IMR-90 (cell line): ENCODE measurements at places on chromosomes 5 and 9. TPM values are rescaled to one million over a fixed set of nuclear protein-coding genes. Genes with fewer than 3 reads are reported as not detected.
A peak's percentile ranks its signal among the peaks of the same experiment; 100 is the strongest.

DNA sequence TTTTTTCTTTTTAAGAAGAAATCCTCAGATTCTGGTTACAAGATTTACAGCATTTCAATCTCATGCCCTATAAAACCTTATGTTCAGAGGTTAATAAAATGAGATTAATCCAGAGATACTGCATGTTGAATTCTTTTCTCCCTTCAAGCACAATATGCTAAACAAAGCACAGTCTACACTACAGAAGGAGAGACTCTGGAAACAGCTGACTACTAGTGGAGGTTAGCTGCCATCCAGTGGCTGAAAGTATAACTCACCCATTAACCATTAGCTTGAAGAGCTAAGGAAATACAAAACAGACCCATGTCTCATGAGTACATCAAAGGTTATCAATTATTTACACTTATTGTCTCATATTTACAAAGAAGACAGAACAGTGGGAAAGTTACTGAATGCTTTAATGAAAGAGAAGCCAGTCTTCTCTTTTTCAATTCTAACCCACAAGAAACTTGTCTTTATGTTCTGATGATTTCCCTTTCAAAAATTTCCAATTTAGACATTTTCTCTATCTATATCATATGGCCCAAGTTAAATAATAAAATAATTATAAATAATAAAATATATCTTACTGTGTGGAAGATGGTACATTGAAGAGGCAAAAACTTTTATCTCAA is 12.7 kb upstream of the DNAH5 start:
- H3K27me3 ChIP-seq = no peaks in the 10 kb centered on the region
- peaks cover 4% of the 10 kb centered on the region for H3K4me1 ChIP-seq
- H3K36me3 ChIP-seq = peaks cover 4% of the 10 kb centered on the region
- no peak overlapping the region for H3K27ac ChIP-seq

DNA sequence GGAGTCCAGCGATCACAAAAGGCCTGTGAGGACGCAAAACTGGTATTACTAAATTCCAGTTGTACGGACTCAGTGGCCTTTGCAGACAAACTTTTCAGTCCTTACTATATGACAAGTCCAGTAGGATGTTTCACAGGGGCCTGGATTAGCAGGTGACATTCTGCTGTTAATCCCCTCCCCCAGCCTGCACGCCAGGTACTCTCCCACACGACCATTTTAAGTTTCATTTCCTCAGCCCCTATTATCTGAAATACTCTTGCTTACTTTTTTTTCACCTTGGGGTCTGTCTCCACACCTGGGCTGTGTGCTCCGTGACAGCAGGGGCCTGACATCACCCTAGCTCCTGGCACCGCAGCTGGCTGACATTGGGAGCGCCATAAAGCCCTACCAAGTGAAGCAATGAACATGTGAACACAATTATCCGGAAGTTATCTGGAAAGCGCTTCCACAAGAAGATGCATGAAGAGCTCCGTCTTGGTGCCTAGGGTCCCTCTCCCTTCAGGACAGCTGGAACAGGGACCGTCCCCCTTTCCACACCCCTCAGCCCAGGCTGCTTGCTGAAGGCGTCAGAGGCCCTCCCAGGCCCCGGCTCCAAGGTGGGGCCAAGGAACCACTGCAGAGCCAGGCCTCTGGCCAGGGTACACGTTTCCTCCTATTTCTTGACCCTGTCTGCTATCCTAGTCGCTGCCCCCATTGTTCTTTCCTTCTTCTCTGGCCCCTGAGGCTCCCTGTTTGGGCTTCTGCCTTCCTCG is 39.7 kb upstream of the ZNF622 start:
- no peaks in the 10 kb centered on the region for H3K36me3 ChIP-seq
- peaks cover 2% of the 10 kb centered on the region; the same call in 1 of the 2 replicates for H3K4me1 ChIP-seq
- no peak overlapping the region for H3K4me3 ChIP-seq
- H3K27ac ChIP-seq = no peak overlapping the region

DNA sequence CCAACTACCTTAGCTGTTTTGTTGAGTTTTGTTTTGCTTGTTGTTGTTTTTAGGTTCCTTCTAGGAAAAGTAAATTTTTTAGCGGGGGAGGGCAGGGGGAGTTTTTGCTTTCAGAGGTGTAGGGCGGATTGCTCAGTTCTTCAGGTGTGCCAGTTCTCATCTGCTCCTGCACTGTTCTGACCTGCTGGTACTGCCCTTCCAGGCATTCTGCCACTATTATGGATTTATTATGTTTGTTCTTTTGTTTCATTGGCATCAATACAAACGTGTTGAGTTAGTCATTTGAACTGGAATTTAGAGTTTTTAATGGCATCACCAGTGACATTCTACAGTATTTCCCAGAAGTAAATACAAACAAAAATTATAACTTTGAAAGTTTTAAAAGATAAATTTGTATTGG is 26.0 kb downstream of the ERCC6L2 start:
- H3K27ac ChIP-seq = no peak overlapping the region
- no peak overlapping the region for H3K4me3 ChIP-seq
- DNase-seq = no peak
- H3K27me3 ChIP-seq = no peaks in the 10 kb centered on the region
- H3K4me1 ChIP-seq = no peaks in the 10 kb centered on the region

DNA sequence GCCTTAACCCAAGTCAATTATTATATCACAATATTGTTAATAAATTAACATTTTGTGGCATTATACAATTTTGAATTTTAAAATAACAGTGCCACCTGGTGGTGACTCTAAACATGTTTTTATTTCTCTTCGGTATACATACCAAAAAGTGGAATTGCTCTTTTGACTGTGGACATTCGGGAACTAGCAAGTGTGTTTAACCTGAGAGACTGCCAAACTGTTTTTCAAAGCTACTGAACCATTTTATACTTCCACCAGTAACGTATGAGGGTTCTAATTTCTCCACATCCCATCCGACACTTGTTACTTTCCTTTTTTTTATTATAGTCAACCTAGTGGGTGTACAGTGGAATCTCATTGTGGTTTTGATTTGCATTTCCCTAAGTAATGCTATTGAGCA is 18.3 kb upstream of the HSDL2 start:
- no peaks in the 10 kb centered on the region; the same call in 1 of the 2 replicates for H3K4me1 ChIP-seq
- H3K27ac ChIP-seq = no peak overlapping the region
- peak; percentile 59 for DNase-seq
- H3K27me3 ChIP-seq = no peaks in the 10 kb centered on the region
- no peak overlapping the region for H3K4me3 ChIP-seq

- H3K27me3 ChIP-seq = no peaks in the 10 kb centered on the region
- no peaks in the 10 kb centered on the region for H3K4me1 ChIP-seq
- DNase-seq = peak; percentile 29
- no peaks in the 10 kb centered on the region for H3K36me3 ChIP-seq
- H3K4me3 ChIP-seq = no peak overlapping the region
- no peak overlapping the region for H3K27ac ChIP-seq
Measured at GRCh38 chr5:111792471-111793058, 35.6 kb upstream of the NREP start.

DNA sequence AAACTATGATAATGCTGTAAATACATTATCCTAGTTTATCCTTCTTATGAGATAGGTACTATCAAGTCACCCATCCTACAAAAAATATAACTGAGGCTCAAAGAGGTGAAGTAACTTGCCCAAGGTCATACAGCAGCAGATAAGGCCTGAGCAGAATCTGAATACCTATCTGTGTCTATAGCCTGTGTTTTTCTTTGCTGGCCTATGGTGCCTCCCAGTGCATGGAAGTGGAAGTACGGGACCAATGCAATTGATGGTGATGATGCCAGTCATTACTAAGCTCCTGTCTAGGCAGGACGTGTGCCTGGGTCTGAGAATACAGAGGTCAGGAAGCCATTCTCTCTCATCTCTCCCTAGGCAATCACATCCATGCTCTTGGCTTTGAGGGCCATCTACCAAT is 67.8 kb downstream of the FAT2 start:
- H3K36me3 ChIP-seq = no peaks in the 10 kb centered on the region
- H3K27ac ChIP-seq = no peak overlapping the region
- peak; percentile 55 for DNase-seq
- no peaks in the 10 kb centered on the region for H3K4me1 ChIP-seq
- peaks cover 4% of the 10 kb centered on the region; the same call in 1 of the 2 replicates for H3K27me3 ChIP-seq

DNA sequence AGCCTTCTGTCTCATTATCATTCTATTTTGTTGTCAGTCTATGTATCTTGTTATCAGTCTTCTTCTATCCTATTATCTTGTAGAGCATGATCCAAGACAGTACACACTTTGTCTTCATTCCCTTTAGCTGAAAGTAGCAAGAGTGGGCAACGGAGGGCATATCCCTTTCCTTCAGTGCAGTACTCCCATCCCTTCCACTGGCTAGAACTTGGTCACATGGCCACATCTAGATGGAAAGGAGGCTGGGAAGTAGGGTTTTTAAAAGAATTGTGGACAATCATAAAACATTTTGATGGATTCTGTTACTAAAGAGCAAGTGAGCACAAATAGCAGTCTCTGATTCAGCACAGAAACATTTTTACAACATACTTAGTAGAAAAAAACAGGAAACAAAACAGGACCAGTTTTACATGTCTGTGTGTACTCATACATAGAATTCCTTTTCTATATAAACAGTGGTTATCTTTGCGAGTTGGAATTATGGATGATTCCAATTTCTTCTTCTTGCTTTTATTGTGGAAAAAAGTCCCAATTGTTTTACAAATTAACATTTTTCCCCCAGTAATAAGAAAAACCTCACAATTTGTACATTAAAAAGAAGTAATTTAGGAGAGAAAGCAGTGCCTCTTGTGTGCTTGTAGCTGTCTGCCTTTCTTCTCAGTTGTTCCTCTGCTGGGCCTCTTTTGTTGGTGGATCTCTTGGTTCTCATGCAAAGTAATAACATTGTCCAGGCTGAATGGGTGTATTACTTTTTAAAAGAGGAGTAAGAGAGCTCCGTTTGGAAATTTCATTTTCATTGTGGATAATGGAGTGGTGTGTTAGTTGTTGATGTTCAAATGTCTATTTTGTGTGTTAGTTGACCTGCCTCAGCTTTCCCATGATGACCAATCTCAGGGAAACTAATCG is 410.9 kb upstream of the TRPC7 start:
- no peaks in the 10 kb centered on the region for H3K36me3 ChIP-seq
- no peak overlapping the region for H3K4me3 ChIP-seq
- peak; percentile 44 for DNase-seq

DNA sequence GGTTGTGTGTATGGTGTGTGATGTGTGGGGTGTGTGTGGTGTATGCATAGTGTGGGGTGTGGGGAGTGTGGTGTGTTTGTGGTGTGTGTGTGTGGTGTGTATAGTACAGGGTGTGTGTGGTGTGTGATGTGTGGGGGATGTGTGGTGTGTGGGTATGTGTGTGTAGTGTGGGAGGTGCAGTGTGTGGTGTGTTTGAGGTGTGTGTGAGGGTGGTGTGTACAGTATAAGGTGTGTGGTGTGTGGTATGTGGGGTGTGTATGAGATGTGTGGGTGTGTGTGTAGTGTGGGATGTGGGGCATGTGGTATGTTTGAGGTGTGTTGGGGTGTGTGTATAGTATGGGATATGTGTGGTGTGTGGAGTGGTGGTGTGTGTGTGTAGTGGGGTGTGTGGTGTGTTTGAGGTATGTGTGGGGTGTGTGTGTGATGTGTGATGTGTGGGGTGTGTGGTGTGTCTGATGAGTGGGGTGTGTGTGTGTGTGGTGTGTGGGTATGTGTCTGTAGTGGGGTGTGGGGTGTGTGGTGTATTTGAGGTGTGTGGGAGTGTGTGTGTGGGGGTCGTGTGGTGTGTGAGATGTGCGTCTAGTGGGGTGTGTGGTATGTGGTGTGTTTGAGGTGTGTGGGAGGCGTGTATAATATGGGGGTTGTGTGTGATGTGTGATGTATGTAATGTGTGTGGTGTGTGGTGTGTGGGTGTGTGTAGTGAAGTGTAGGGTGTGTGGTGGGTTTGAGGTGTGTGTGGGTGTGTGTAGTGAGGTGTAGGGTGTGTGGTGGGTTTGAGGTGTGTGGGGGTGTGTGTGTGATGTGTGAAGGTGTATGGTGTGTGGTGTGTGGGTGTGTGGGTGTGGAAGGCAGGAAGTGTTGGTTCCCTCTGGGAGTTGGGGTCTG is 8.6 kb downstream of the ECSCR start:
- no peak overlapping the region for H3K4me3 ChIP-seq
- no peak for DNase-seq
- peaks cover under 1% of the 10 kb centered on the region for H3K4me1 ChIP-seq
- H3K27ac ChIP-seq = no peak overlapping the region

SLC44A1 gene
- 19.4 and 21.7 TPM in 2 replicates for total RNA-seq

DNA sequence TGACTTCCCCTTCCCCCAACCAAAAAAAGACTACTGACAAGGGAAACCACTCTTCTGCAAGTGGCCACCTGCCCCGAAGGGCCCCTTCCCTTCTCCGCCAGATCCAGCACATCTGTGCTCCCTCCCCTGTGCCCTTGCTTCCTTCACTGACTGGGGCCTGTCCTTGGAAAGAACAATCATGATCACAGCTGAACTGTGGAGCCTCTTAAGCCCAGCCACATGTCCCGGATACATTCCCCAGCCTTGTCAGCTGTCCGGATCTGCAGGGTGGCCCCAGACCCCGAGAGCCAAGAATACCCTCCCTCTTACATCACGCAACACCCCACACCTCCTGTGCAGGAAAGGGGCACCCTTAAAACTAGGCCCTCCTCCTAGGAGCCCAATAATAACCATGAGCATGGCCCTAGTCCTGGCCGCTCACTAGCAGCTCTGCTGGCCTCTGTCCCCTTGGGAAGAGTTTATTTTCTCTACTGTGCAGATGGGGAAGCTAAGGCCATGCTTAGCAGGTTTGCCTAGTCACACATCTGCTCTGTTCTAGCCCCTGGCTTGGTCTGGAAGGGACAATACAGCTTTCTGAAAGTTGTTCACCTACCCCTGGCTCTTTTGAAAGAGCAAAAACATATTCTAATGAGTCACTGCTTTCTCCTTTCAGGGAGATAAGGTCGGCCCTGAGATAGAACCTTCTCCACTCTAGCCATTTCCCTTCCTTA is 3.8 kb downstream of the SPRY4 start:
- DNase-seq = peak; percentile 47
- peak overlapping the region; percentile 4; the same call in 1 of the 2 replicates for H3K4me3 ChIP-seq
- H3K27ac ChIP-seq = peak overlapping the region; percentile 84
- H3K36me3 ChIP-seq = peaks cover 7% of the 10 kb centered on the region; the same call in 1 of the 2 replicates
- peaks cover 35% of the 10 kb centered on the region for H3K4me1 ChIP-seq

DNA sequence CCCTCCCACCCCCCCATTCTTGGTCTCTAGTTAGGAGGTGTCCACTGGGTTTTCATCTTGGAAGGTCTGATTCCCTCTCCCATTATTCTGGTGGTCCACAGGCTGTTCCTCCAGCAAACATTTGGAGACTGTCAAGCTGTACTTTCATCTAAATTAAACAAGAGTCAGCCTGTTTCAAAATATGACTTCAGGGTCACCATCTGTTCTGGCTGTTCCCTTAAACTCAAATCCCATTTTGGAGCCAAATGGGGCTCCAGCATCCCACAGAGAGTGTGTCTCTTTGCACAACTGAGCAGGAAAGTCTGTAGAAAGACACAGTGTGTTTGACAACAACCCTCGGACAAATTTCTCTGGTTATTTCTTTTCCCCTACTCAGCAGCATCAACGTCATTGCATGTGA is 20.5 kb downstream of the COL15A1 start:
- no peaks in the 10 kb centered on the region for H3K27me3 ChIP-seq
- no peak overlapping the region for H3K4me3 ChIP-seq
- peak overlapping the region; percentile 84 for H3K27ac ChIP-seq
- H3K36me3 ChIP-seq = peaks cover 9% of the 10 kb centered on the region; the same call in 1 of the 2 replicates
- peaks cover 48% of the 10 kb centered on the region for H3K4me1 ChIP-seq

KLHL3 gene
- total RNA-seq = 4.1 and 4.7 TPM in 2 replicates

SYK gene
- not detected in 2 replicates for total RNA-seq

- no peak for DNase-seq
- peaks cover 17% of the 10 kb centered on the region for H3K27me3 ChIP-seq
- H3K4me1 ChIP-seq = no peaks in the 10 kb centered on the region
Measured at GRCh38 chr5:56705217-56705616, 110.1 kb upstream of the MAP3K1 start.
